ENCODE measurements at places on chromosomes 12 and 14. TPM values are rescaled to one million over a fixed set of nuclear protein-coding genes. Genes with fewer than 3 reads are reported as not detected.

The RIC8B gene
- total RNA-seq, result 15.1 TPM

The OTX2 gene
- total RNA-seq, result not detected

The PTPN6 gene
- 0.11 TPM for total RNA-seq

The ARMH4 gene
- 10.7 TPM for total RNA-seq

Data from uterine smooth muscle cell (primary cell).